ENCODE measurements at places on chromosomes 1 and 21.

DNA sequence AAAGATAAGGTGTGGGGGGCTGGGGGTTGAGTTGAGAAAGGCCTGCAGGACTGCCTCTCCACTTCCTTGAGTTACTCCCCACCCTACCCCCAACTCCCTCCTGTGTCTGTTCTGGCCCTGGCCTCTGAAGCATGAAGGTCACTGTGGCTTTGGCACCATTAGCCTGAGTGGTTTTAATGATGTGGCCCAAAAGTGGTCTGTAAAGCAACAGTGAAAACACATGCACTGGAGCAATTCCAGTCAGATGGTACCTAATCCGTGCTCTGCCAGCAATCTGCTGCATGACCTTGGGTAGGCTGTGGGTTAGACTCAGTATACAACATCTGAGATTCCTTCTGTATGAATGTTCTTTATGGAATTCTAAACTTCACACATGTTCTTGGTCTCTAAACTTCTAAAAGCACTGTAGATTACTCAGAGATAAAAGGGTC lies 86.5 kb upstream of the ATP1A1 start:
- peak; percentile 52 for DNase-seq

DNA sequence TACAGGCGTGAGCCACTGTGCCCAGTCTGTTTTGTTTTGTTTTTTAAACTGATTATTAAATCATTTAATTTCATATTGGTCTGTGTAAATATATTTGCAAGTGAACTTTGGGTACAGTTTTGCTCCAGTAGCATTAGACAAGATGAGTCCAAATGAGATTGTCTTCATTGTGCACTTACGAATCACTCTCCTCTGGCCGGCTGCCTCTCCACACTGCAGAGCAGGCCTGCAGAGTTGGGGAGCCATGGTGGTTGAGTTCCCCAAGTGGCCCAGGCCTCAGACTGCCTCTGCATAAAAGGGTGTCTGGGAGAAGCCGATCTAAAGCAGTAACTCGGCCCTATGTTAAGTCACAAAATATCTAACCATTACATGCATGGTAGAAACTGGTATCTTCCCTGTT lies 74.8 kb downstream of the ATP5PO start:
- DNase-seq, result peak; percentile 46

GRCh38 chr1:159162516-159163265 lies 8.7 kb upstream of the CADM3 start:
- DNase-seq, result no peak

DNA sequence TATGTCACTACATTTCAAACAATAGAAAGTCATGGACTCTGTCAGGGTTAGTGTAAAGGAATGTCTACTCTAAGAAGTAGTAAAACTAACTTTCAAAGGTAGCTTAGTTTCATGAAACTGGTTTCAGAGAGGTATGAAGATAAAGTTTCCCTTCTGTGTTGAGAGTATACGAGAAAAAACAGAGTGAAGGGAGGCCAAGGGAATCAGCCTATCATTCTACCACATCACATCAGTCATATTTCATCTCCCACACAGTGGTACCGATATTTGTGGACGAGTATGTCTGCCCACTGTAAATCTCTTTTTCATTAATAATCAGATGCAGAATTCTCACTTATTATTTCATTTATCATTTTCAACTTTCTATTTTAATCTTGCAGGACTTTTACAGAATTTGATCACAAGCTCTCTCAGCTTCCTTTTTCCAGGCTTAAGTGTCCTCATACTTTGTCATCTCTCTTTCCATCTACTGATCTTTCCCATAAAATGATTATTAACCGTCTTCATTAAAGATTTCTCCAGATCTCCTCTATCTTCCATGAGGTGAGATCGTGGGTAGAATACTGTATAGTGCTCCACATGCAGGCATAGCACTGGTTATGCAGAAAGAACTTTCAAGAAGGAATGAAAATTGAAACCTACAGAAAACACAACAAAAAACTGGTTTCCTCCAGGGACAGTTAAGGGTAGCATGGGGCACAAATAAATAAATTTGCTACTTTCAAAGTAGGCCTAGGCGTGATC lies 11.5 kb upstream of the IFI16 start:
- no peak for DNase-seq

DNA sequence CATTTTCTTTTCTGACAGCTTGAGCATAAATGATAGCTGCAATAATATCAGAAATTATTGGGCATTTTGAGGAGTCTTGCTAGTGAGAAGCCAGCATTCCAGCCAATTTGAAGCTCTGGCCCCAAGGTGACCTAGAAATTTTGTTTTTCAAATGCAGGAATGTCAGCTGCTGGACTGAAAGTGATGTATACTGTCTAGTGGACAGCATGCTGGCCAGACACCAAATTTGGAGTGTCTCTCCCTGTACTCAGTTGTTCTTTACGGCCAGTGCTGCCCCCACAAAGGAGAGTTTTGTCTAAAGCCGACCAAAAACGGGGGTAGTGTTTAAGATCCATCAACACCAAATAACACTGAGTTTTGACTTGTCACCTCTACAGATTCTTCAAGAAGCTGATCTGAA lies 5.2 kb downstream of the RGS7 start:
- no peak for DNase-seq

DNA sequence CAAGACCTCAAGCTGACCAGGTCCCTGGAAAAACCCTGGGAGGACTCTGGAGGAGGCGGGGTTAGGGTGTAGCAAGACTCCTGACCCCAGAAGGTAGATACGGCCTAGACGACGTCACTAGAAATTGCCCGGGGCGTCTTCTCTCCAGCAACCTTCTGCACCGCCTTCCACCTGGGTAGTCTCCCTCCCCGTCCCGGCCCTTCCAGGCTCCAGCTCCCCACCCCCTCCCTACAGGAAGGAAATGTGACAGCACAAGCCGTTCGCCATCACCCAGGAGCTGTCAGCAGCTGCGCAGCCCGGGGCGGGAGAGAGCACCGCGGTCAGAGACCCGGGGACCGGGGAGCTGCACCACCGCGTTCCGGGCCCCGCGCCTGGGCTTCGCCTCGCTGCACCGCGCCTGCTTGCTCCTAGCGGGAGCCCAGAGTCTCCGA lies 20.0 kb downstream of the SERTAD4 start:
- DNase-seq, result no peak

GRCh38 chr1:223358826-223359225 lies 5.2 kb downstream of the SUSD4 start:
- DNase-seq, result no peak

DNA sequence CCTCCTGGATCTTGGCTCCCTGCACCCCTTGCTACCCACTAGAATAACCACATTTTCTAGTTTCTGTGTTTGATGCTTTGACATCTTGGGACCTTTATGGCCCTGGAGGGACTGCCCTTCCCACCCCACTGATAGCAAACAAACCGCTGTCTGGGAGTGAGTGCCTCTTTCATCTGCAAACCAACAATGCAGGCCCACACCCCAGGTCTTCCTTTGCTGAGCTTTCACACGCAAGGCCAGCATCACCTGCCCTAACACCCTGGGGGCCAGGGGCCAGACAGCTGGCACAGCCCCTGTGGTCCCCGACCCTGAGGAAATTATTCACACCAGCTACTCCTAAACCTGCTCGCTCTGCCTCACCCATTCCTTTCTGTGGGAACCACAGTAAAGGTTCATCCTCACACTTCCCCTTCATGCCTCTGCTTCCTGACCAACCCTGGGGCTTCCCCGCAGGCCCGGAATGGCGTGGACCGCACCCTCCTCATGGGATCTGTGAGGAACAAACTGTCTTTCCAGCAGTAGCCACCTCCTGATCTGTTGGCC lies 15.4 kb downstream of the SLC2A7 start:
- DNase-seq, result no peak

DNA sequence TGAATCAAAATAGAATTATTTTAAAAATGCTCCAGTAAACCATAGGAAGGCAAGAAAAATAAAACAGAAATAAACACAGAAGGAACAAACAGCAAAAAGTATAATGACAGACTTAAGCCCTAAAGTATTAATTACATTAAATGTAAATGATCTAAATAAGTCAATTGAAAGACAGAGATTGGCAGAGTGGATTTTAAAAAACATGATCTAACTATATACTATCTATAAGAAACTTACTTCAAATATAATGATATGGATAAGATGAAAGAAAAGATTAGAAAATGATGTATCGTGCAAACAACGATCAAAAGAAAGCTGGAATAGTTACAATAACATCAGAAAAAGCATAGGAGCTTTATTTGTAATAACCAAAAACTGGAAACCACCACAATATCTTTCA lies 90.8 kb downstream of the CAMK2N1 start:
- DNase-seq, result no peak

DNA sequence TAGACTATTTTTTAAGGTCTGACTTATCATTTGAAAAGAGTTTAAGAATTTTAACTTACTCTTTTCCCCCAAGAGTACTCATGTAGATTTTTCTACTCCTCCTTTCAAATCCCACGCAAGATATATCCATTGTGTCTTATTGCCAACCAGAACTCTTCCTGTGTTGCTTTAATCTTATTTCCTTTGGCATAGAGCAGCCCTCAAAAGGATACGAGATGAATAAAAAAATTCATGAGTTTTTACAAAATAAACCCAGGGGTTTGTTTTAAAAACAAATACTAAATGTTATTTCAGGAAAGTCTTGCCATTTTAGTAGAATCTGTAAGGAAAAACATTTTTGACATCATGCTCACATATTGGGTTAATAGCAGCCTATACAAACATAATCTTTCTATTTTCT lies 543.2 kb upstream of the CXADR start:
- DNase-seq, result no peak

- DNase-seq, result no peak
Measured at GRCh38 chr1:213019450-213019849, 3.8 kb upstream of the ANGEL2 start.

GRCh38 chr1:200207711-200208126 lies 180.2 kb downstream of the NR5A2 start:
- peak; percentile 52 for DNase-seq

All from EH (cell line).